ENCODE measurements at places on chromosomes 2 and 18.

- DNase-seq, result no peak
These were observed 95.8 kb upstream of the SETBP1 start for GRCh38 chr18:44584900-44585299.

DNA sequence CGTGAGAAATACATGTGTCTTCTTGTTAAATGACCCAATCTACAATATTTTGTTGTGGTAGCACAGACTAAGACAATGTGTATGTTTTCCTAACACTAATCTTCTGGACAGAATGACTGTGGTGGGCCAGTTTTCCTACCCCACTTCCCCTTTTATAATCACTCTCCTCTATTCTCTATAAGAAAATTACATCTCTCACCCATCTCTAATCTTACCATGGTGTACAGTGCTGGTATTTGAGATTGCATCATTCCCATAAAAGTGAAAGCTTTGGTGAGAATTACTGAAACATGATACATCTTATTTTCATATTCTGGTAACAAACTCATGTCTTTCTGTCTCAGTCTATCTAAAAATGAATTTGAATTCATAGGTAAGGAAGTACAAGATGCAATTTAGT, 40.5 kb downstream of the CAVIN2 start:
- no peak for DNase-seq

DNA sequence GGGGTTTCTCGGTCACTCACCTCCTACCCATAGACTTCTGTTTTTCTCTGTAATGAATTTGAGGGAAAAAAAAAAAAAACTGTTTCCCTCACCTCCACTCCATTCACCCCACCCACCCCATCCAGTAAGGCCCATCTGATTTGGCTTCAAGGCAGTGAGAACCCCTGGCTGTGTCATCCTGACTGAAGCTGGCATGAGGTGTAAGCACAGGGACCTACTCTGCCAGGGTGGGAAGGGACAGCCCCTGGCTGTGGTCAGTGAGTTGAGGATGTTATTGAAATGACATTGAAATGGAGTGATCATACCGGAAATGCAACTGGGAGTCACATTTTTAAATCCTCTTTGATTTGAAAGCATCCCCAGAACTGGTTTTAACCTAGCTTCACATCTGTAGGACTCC, 19.1 kb upstream of the BCL2L11 start:
- DNase-seq, result no peak

- DNase-seq, result no peak
These were observed 40.3 kb downstream of the PLA2R1 start for GRCh38 chr2:160022162-160022561.

GRCh38 chr18:3055186-3055728, 42.3 kb upstream of the LPIN2 start:
- no peak for DNase-seq

GRCh38 chr2:100188326-100188725, 45.9 kb upstream of the AFF3 start:
- DNase-seq, result no peak

GRCh38 chr2:1546901-1547300, 133.6 kb downstream of the TPO start:
- no peak for DNase-seq

GRCh38 chr2:101983928-101984327, 7.8 kb upstream of the IL1R2 start:
- no peak for DNase-seq

GRCh38 chr2:149568138-149568537, 19.4 kb downstream of the MMADHC start:
- DNase-seq, result no peak

GRCh38 chr2:203327582-203327900, 653 bp upstream of the ABI2 start:
- DNase-seq, result no peak

DNA sequence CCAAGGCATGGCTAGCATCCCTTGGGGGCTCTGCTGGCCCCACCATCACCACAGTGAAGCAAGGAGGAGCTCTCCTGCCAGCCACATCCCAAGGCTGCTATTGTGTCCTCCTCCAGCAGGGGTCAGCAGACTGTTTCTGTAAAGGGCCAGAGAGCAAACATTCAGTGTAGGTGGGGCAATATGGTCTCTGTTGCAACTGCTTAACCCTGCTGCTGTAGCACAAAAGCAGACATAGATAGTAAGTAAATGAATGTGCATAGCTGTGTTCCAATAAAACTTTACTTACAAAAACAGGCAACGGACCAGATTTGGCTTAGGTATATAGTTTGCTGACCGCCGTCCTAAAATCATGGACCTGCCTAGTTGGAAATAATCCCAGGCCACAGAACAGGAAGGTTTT, 36.4 kb upstream of the ZBTB7C start:
- peak; percentile 44 for DNase-seq

Data from activated T-helper 1 cell treated with anti-CD3 and anti-CD28 coated beads, Interleukin-2, amount 50 U/mL, for 16 hours (primary cell).